Activated naive CD8-positive, alpha-beta T cell treated with anti-CD3 and anti-CD28 coated beads, Interleukin-2, amount 50 U/mL, for 24 hours (primary cell): ENCODE measurements at places on chromosomes 5 and 9.
A peak's percentile ranks its signal among the peaks of the same experiment; 100 is the strongest.

DNA sequence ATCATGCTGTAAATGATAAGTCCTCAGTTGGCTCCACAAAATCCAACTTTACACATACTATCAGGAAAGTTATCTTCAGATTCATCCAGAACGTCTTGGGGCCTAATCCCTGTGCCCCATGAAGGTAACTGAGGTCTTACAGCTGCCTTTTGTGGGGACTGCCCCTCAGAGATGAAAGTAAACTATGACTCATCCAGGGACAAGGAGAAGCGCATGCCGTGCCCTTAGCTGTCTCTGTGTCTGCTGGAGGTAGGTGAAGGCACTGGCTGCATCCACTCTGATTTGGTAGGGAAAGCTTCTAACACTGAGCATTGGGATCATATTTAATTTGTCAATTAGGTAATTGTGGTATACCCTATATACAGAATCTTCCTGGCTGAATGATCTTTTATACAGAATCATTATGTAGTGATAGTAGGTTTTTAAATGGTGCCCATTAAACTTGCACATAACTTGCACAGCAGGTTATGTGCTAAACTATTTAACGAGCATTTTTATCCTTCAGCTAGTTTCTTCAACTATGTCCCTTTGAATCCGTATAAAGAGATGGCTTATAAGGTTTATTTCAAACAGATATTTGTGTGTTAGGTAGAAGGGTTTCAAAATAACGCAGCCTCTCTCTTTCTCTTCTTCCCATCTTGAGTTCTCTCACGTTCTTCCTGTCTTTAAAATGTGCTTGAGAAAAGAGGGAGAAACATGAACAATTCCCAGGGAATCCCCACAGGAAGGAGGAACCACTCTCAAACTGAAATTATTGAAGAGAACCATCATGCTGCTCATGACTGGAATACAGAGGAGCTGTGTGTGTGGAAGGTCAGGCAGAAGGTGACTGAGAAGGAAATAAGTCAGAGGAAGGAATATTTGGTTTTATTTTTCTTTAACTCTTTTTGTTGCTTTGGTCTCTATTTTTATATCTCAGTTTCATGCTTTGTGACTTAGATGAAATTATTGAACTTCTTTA is 250.9 kb downstream of the CD180 start:
- DNase-seq: peak; percentile 16

DNA sequence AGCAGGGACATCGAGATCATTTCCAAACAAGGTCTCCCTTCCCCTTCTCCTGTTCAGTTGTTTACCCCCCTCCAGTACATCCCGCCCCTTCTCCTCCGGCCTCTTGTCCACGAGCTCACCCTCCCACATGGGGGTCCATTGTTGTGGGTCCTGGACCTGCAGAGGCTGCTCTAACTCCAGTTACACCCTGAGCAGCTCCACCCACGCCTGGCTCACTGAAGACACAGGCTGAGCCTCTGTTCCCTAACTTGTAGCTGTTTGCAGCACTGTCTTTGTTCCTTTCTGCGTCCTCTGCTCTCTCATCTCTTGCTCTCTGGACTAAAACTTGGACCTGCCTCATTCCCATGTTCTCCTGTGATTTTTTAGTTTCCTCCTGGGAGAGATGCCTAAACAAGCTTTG is 377.5 kb downstream of the MED10 start:
- DNase-seq: no peak

- DNase-seq: no peak
Observed at GRCh38 chr9:115008536-115009270, 78.3 kb upstream of the TNFSF8 start.

- no peak for DNase-seq
Observed at GRCh38 chr5:68379275-68380036, 163.9 kb downstream of the PIK3R1 start.

DNA sequence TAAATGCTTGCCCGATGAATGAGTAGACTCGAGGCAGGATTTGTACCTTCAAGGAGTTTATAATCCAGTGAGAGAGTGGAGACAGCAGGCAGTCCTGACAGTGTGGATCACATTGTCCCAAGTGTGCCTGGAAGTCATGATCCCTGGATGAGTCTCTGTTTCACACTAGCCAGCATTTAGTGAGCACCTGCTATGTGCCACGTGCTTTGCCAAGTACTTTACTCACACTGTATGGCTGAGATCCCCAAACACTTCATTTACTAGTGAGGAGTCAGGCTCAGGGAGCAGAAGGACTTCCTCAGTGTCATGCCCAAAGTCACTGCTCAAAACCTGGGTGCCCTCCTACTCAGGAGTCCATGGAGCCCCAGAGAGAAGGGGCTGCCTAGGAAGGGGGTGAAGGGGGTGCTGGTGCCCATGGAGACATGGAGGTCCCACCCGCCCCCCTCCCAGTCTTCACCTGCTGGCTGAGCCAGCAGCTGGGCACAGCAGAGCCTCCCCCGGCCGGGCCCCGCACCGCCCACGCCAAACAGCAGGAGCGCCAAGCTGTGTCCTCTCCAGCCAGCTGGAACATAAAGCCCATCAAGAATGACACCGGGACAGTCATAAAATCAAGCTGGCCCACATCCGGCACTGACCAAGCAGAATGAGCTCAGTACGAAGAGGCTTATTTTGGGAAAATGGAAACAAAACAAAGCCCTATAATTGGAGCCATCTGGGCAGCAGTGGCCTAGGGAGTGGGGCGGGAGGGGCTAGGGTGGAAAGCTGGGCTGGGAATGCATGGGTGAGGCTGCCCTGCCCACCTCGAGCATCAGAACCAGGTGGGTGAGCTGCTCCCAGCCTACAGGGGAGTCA is 10.6 kb downstream of the LAMC3 start:
- DNase-seq: no peak

- no peak for DNase-seq
Observed at GRCh38 chr5:170297589-170298462, at the start of gene LCP2. TSS of gene LCP2 (minus strand) at chr5:170297777. CDS start at chr5:170297611, 166 bp downstream.

DNA sequence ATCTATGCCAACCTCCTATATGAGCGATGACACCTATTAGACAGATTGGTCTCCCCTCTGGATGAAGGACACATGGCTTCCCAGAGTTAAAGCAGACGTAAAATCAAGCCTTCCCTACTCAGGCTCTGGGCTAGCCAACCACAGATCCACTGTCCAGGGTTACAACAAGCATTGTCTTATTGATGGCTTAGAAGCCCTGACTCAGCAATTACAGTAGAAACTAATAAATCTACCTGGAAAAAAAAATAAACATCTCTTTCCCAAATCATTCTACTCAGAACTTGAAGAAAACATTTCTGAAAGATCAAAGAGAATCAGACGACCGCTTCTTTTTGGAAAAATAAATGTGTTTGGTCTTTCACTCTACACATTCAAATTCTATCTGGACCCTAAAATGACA is 189.3 kb downstream of the GLIS3 start:
- DNase-seq: no peak

- no peak for DNase-seq
Observed at GRCh38 chr9:114947058-114947457, 16.7 kb upstream of the TNFSF8 start.

GRCh38 chr9:37174247-37174646 is 53.9 kb downstream of the ZCCHC7 start:
- DNase-seq: no peak

GRCh38 chr5:58933891-58934628 is 351.2 kb downstream of the RAB3C start:
- DNase-seq: peak; percentile 19

DNA sequence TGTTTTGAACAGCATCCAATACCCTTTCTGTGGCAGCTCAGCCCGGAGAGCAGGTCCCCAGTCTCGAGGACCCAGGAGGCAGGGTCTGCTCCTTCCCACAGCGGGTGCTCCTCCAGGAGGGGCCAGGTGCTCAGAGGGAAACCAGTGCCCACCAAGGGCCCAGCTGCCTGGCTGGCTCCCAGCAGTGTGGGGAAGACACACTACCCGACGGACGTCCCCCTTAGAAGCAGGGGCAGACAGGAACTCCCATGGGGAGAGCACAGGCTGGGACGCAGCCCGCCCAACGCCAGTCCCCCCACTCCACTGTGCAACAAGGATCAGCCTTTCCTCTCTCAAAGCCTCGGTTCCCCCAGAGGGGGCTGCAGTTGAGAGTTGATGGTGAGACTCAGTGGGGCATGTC is 57.6 kb downstream of the ADAMTS2 start:
- no peak for DNase-seq
